CD4-positive, alpha-beta T cell treated with Interleukin-17A for 1 hour (primary cell): ENCODE measurements at places on chromosomes 11 and 22.

GRCh38 chr11:74008373-74009229 lies at the start of gene UCP3:
TSS of gene UCP3 (minus strand) at chr11:74009085. CDS start at chr11:74007042, 2,043 bp downstream.
- no peak for DNase-seq

DNA sequence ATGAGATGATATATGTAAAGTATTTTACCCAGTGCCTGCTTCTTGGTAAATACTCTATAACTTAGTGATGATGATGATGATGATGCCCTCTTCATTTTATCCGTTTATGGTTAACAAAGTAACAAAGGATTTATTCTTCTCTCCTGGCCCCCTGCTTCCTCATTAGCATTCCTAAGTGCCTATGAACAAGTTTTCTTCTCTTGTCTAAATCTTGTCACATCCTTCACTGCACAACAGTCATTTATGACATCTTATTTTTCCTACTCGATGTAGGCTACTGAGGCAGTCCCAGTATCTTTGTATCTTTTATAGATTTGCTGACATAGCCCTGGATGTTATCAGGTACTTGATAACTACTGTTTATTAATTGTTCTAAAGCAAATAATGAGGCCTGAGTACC lies 754.4 kb upstream of the ARHGAP42 start:
- DNase-seq, result no peak

DNA sequence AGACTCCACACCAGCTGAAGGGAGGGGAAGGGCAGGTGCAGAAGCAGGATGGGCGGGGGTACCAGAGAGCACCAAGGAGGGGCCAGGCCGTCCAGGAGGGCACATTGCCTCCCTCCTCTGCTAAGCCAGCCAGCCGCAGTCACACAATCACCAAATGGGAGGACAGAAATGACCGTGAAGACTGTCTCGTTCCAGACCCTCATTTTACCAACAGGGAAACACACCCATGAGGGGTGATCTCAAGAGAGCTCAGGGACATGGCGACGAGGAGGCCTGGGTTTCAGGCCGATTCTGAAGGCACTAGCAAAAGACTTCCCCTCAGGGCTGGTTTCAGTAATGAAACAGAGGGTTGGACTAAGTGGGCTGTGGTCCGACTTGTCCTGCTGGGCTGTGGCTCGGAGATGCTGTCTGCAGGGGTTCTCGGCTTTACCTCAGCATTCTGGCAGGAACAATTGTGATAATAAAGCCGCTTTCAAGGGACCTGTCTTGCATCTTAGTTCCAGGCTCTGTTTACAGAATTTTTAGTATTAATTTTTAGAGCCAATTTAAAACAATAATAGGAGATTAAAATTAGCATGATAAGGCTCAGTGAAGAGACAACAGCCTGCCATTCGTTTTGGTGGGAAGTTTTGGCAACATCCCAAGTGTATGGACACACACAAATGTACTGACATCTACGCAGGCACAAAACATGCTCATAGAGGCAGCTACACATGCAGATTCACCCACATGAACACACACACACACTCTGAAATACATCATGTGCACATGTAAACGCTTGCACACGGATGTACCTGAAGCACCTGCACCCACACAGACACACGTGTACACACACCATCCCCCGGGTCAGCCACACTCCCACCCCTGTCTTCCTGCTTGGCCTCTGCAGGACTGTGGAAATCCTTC lies 2.0 kb upstream of the B3GAT1 start:
- DNase-seq, result no peak

DNA sequence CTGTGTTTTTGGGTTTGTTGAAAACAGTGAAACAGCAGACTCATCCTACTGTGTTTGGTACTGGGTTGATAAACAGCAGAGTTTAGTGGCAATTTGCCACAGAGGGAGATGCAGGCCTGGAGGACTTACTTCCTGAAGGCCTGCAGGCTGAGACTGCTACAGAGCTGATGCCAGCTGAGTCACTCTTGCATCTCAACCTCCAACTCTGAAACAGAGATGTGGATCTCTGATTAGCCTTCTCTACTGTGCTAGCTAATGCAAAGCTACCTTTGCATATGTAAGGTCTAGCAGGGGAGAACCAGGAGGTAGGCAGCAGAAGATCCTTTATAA lies 14.3 kb downstream of the ATP5MG start:
- DNase-seq, result no peak

- no peak for DNase-seq
Observed at GRCh38 chr11:1399386-1400316, 9.9 kb downstream of the BRSK2 start.

DNA sequence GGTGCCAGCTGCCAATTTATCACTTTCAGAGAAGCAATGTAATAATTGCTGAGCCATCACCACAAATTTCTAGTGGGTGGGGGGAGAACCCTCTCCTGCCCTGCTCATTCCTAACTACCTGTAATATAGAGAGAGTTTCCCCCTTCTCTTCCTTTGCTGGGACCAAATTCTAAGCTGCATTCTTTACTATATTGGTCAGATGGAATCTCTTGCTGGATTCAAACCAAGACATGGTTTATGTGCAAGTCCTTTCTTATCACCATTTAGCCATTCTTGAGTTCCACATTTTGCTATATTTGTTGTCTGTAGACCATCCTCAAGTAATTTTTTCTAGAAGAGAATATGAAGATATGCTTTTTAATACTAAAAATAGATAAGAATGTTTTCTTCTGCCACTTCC lies 452.1 kb downstream of the MN1 start:
- no peak for DNase-seq

- no peak for DNase-seq
Observed at GRCh38 chr22:31206896-31207687, 5.0 kb upstream of the LIMK2 start.

GRCh38 chr11:114483929-114484328 lies 44.7 kb downstream of the REXO2 start:
- DNase-seq, result no peak

- DNase-seq, result no peak
Observed at GRCh38 chr11:85844439-85845123, 10.6 kb upstream of the CCDC83 start.

DNA sequence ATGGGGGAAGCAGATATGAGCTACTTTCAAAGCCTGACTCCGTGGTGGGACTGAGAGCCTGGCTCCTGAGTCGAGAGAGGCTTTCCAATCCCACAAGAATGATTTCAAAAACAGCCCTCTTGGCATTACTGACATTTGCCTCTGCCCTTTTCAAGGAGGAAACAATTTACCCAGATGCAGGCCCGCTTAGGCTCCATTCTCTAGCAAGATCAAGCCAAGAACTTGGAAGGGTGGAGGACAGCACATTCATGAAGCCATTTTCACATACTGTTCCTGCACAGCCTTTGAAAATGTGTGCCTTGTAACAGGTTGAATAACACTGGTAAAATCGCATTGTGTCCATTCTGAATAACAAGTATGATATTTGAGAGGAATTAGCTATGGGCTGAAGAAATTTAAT lies 58.2 kb upstream of the EED start:
- DNase-seq, result no peak

- no peak for DNase-seq
Observed at GRCh38 chr11:43905813-43906241, 25.2 kb downstream of the ALKBH3 start.

GRCh38 chr11:312092-312816 lies 1.6 kb upstream of the IFITM1 start:
- no peak for DNase-seq

DNA sequence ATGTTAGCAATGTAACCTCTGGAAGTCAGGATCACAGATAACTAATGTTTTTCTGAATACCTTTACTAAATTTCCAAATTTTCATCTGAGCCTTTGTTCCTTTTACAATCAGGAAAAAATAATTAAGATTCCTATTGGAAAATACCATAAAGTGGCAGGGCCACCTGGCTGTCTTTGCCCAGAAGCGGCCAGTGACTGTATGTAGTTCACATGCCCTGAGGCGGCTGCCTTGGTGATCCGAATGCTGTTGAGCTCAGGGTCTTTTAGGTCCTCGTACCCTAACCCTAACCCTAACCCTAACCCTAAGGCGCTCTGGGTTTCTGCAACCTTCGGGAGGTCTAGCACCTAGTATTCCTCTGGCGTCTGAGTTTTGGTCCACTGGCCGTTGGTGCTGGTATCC lies 8.5 kb upstream of the ARFGAP3 start:
- no peak for DNase-seq

DNA sequence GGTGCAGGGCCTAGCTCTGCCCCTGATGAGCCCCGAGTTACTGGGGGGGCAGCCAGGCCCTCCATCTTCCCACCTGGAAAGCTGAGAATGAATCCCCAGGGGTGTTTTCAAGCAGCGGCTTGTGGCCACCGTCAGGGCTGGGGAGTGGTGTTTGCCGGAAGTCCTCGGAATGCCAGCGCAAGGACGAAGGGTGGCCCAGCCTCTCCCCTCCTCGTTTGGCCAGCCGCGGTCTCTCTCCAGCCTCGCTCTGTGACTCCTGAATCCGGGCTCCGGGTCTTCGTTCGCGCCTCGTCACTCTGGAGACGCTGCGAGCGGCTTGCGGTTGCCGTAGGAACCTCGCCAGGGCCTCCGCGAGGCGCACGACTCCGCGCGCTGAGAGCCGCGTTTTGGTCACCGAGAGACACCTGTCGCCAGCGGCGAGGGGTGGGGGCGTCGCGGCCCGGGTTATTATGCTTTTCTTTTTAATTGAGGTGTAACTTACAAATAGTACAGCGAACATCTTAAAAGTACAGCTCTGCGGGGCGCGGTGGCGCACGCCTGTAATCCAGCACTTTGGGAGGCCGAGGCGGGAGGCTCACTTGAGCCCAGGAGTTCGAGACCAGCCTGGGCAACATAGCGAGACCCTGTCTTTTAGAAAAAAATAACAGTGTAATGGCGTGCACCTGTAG lies 6.3 kb upstream of the KDELR3 start:
- DNase-seq, result peak; percentile 51

GRCh38 chr11:10247011-10247410 lies 47.0 kb downstream of the SBF2 start:
- no peak for DNase-seq

DNA sequence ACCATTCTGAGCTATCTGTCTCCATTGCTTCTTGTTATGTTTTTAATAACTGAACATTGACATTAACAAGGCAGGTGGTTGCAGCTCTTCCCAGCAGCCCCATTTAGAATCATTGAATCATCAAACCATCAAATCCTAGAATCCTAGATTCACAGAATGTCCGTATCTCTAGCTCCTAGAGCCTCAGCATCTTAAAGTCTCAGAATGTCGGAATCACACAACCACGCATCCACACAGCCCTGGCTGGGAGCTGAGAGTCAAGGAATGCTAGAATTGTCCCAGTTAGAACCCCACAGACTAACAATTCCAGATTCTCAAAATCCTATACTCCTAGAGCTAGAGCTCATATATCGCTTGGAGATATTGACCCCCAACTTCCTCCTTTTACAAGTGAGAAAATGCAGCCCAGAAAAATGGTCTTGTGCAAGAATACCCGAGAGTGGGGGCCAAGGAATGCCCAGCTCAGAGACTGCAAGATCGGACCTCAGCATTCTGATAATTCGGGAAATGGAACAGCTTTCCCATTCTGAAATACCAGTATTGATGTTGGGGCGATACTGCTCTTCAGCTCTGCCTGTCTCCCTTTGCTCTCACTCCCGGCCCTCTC lies 38.8 kb downstream of the PDE2A start:
- no peak for DNase-seq

GRCh38 chr11:112752563-112752962 lies 208.7 kb upstream of the NCAM1 start:
- no peak for DNase-seq

- DNase-seq, result no peak
Observed at GRCh38 chr22:37775785-37776638, 31.7 kb upstream of the GCAT start.

GRCh38 chr11:75849894-75850293 lies 34.9 kb downstream of the UVRAG start:
- DNase-seq, result no peak

DNA sequence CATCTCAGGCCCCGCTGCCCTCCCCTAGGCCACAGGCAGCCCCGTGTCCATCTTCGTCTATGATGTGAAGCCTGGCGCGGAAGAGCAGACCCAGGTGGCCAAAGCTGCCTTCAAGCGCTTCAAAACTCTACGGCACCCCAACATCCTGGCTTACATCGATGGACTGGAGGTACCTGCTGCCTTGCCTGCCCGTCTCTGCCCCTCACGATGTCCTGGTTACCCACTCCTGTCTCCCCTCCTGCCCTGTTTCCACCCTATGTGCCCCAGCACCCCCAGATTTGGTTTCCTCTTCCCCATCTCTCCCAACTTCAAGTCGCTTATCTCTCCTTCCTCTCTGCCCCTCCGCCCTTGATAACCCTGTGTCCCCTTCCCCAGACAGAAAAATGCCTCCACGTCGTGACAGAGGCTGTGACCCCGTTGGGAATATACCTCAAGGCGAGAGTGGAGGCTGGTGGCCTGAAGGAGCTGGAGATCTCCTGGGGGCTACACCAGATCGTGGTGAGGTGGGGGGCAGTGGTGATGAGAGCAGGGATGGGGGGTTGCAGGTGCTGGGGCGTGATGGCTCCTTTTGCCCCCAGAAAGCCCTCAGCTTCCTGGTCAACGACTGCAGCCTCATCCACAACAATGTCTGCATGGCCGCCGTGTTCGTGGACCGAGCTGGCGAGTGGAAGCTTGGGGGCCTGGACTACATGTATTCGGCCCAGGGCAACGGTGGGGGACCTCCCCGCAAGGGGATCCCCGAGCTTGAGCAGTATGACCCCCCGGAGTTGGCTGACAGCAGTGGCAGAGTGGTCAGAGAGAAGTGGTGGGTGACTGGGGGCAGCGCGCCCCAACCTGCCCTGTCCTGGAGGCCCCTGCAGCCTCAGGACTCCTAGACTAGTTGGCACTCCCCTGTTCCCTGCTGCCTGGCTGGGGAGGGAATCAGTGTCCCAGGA lies 930 bp downstream of the SCYL1 start:
- DNase-seq, result no peak

- no peak for DNase-seq
Observed at GRCh38 chr22:35379146-35379993, 1.5 kb upstream of the HMOX1 start.
